ENCODE measurements at places on chromosomes 4 and X. TPM values are rescaled to one million over a fixed set of nuclear protein-coding genes. Genes with fewer than 3 reads are reported as not detected.

DNA sequence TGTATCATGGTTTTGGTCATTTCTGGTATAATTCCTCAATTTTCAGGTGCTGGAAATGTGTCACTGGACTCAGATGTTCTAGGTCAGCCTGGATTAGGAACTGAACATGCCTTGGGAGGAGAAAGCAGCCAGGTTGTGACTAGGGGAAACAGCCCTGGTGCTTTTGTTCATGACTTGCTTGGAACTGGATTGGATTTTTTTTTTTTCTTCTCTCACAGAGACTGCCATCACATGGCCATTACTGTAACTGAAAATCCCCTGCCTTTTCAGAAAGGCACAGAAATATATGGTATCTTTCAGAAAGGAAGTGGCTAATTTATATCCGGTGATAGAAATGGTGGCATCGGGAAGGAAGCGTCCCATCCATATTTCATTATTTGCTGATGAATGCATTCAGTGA is 34.6 kb downstream of the SEPTIN11 start:
- no peaks in the 10 kb centered on the region for H3K36me3 ChIP-seq
- H3K27me3 ChIP-seq: no peaks in the 10 kb centered on the region
- no peak overlapping the region for H3K27ac ChIP-seq
- DNase-seq: no peak
- H3K4me1 ChIP-seq: peaks cover 6% of the 10 kb centered on the region

DRP2 gene
- total RNA-seq: 0.07 TPM

IL2RG gene
- 264 TPM for total RNA-seq

GRCh38 chr4:153541456-153542096 is 75.4 kb downstream of the TMEM131L start:
- no peak for DNase-seq
- peaks cover 74% of the 10 kb centered on the region for H3K36me3 ChIP-seq
- peak overlapping the region; percentile 11 for H3K27ac ChIP-seq
- no peak overlapping the region for H3K4me3 ChIP-seq

- no peaks in the 10 kb centered on the region for H3K27me3 ChIP-seq
- no peak overlapping the region for H3K27ac ChIP-seq
- no peaks in the 10 kb centered on the region for H3K36me3 ChIP-seq
- no peaks in the 10 kb centered on the region for H3K4me1 ChIP-seq
These were observed 295.8 kb downstream of the GBA3 start for GRCh38 chr4:22988526-22988925.

GRCh38 chr4:113694008-113694407 is 67.5 kb downstream of the CAMK2D start:
- no peak for DNase-seq
- no peaks in the 10 kb centered on the region for H3K27me3 ChIP-seq
- peak overlapping the region; percentile 39 for H3K27ac ChIP-seq
- H3K4me3 ChIP-seq: no peak overlapping the region
- H3K4me1 ChIP-seq: peaks cover 39% of the 10 kb centered on the region
- H3K36me3 ChIP-seq: peaks cover 16% of the 10 kb centered on the region

SORCS2 gene
- not detected for total RNA-seq

DNA sequence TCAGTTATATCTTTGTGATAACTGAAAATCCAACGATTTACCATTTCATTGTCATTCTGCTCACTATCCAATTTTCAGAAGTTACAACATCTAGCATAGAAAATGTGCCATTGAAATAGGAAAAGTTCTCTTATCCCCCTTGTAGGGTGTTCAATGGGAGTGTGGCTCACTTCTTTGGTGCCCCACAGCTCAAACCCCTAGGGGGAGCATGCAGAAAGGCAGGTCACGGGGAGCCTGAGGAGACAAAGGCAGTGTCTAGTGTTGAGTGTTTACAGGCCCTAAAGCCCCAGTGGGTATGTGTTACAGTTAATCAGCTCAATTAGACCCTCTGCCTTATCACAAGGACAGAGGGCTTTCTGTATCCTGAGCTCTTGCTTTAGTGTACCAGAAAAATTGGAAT is 243.4 kb upstream of the GRID2 start:
- H3K4me3 ChIP-seq: no peak overlapping the region
- H3K4me1 ChIP-seq: no peaks in the 10 kb centered on the region
- DNase-seq: no peak
- H3K36me3 ChIP-seq: no peaks in the 10 kb centered on the region
- no peak overlapping the region for H3K27ac ChIP-seq
- no peaks in the 10 kb centered on the region for H3K27me3 ChIP-seq

GRCh38 chrX:104098919-104099318 is 13.4 kb upstream of the ZCCHC18 start:
- H3K4me1 ChIP-seq: peaks cover 4% of the 10 kb centered on the region
- no peak overlapping the region for H3K27ac ChIP-seq
- no peaks in the 10 kb centered on the region for H3K36me3 ChIP-seq

GRCh38 chr4:177448850-177449249 is 6.6 kb upstream of the AGA start:
- no peaks in the 10 kb centered on the region for H3K4me1 ChIP-seq
- DNase-seq: no peak
- no peaks in the 10 kb centered on the region for H3K27me3 ChIP-seq
- H3K36me3 ChIP-seq: no peaks in the 10 kb centered on the region

GRCh38 chrX:118228456-118228855 is 111.8 kb upstream of the KLHL13 start:
- H3K36me3 ChIP-seq: no peaks in the 10 kb centered on the region
- DNase-seq: no peak
- H3K27me3 ChIP-seq: no peaks in the 10 kb centered on the region
- no peak overlapping the region for H3K27ac ChIP-seq

Measured in activated B cell treated with CpG ODN at 0.5 μM for 24 hours (primary cell).